ENCODE measurements at places on chromosomes 2 and 18.

- DNase-seq = peak; percentile 40
Measured at GRCh38 chr2:8684540-8684877, 2.7 kb downstream of the ID2 start.

DNA sequence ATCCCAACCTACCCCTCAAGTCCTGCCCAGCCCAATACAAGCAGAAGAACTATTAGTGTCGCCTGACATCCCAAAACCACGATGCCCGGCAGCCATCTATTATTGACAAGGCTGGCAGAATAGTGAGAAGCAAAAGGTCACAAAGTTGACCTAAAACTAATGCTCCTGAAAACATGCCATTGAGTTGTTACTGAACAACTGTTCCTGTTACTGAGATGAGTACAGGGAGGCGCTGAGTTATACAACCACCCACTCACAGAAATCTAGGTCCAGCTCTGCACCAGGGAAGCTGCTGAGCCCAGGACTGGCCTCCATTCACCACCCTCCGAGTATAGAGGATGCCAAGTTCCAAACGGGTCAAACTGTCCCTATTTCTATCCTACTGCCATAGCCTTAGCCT lies 180.0 kb upstream of the ACAA2 start:
- DNase-seq = no peak

DNA sequence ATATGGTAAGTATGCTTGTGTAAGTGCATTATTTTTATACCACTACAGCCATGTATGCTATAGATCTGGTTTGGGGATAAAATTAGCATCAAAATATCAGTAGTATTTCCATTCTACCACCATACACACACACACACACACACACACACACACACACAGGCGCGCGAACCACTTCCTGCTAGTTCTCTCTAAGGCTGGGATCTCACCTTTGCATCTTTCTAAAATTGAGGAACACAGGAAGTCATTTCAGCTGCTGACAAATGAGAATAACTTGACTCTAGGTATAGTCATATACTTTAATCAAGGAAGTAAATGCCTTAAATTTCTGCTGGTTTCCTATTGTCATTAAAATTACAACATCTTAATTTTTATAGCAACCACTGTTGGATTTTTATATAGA lies 72.5 kb downstream of the RBM43 start:
- no peak for DNase-seq

- no peak for DNase-seq
Measured at GRCh38 chr18:33010149-33010548, 237.3 kb upstream of the KLHL14 start.

DNA sequence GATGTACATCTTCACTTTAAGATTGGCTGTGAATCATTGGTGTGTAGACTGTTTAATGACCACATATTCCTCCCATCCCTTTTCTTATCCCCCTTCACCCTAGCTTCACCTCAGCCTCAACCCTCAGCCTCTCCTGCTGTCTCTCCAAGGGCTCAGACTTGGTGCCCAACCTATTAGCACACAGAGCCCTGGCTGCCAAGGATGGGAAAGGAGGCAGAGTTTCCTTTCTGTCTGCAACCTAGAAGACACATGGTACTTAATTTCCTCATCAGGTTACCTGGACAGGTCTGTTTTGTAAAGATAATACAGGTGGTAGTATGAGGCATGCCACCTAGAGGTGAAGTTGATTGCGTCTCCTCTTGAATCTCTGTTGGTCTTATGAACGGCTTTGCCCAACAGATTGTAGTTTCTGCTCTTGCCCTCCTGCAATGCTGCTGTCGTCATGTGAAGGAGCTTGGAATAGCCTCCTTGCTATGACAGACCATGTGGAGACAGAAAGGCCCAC lies 44.5 kb upstream of the RMND5A start:
- no peak for DNase-seq

DNA sequence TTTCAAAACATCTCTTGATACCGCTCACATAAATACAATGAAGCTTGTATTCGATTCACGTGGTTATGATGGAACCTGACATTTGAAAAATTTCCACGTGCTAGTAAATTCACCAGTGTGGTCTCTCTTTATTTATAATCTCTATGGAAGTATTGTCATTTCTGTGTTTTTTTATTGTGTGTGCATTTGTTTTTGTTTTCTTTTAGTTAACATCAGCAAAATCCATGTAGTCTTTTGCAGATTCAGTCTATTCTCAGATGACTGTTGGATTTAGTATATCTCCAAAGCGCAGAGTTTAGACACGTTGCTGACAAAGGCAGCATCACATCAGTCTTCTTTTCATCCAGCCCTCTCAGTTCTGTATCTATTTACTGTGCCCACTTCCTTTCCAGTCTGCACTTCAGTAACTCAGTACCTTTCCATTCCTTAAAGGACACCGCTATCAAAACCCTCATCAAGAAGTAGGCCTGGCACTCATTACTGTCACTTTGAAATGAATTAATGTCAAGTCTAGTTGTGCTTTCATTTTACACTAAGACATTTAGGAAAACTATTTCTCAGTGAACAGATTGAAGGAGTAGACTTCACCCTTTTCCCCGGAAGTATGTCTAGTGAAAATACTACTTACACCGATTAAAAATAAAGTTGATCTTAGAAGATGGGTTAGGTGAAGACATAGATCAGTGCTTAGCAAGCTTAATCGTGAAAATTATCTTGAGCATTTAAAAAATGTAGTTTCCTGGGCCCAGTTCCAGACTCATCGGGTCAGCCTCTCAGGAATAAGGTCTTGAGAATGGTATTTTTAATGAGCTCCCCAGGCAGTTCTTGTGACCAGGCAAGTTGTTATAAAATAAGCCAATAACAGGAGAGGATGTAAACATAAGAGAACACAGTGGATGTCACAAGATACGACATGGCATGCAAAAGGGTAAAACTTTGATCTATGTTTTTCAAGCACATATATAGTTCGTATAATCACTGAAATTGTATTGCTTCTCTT lies 506.8 kb upstream of the ZEB2 start:
- DNase-seq = no peak
